Nephron progenitor cell (in vitro differentiated cells): ENCODE measurements at places on chromosomes 12 and 14.
A peak's percentile ranks its signal among the peaks of the same experiment; 100 is the strongest.

DNA sequence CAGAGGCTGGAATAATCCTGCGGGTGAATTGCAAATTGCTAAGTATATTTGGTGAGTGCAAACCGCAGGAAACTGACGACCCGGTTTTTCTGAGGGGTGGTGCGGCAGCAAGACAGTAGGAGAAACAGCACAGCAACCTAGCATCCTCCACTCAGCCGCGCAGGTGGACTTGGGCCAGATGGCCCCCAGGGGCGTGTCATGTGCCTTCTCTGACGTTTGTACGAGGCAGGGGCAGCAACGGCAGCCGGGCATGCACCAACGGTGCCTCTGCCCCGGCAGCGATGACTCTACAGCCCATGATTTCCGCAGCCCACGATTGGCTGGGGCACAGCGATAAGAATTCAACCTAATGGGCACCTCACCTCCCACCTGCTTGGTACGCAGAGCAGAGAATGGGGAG, 11.1 kb upstream of the CLEC2A start:
- DNase-seq = peak; percentile 5

GRCh38 chr14:104556256-104557021, 23.1 kb upstream of the C14orf180 start:
- no peak for DNase-seq

GRCh38 chr12:30219047-30219446, 435.3 kb upstream of the TMTC1 start:
- no peak for DNase-seq

- DNase-seq = no peak
Measured at GRCh38 chr12:110436231-110436630, 13.9 kb downstream of the ARPC3 start.

- no peak for DNase-seq
Measured at GRCh38 chr12:10739157-10740118, 16.3 kb upstream of the YBX3 start.

DNA sequence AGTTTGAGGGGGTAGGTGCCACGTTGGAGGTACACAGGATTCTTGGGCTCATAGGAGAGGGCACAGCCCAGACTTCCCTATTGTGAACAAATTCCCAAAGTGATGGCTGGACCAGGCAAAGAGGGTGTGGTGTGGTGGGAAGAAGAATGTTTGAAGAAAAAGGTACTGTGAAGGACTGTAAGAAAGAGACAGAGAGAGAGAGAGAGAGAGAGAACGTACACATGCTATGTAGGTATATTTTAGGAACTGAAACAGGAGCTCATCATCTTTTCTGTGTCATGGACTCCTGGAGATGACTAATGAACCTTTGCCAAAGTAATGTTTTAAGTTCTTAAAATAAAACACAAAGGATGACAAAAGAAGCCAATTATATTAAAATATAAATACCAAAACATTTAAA, 24.5 kb downstream of the SLC17A8 start:
- DNase-seq = no peak

DNA sequence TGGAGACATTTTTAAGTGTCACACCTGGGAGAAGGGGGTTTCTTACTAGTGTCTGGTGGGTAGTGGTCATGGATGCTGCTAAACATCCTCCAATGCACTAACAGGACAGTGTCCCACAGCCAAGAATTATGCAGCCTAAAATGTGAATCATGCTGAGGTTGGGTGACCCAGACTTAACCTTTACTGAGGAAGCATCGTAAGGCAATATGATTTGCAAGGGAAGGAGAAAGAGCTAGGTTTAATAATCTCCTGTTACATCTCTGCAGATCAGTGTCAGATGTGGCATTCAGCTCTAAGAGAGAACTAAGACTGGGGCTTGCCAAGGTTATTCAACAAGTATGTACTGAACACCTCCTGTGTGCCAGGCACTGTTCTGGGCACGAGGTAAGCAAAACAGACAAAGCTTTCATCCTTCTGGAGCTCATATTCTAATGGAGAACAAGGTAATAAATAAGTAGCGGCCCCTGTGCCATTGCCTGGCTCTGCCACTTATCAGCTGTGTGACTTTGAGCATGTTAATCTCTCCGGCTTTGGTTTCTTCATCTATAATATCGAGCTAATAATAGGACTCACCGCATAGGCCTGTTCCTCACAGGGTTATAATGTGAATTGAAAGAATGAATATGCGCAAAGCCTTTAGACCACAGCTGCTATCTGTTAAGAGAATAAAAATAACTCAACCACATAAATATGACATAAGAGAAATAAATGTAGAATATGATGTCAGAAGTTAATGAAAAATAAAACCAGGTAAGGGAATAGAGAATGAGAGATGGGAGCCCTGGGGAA, 13.5 kb upstream of the GOLGA5 start:
- no peak for DNase-seq

- no peak for DNase-seq
Measured at GRCh38 chr14:41016213-41016612, 590.5 kb upstream of the LRFN5 start.

- DNase-seq = no peak
Measured at GRCh38 chr14:72680853-72681640, 212.9 kb downstream of the DPF3 start.

DNA sequence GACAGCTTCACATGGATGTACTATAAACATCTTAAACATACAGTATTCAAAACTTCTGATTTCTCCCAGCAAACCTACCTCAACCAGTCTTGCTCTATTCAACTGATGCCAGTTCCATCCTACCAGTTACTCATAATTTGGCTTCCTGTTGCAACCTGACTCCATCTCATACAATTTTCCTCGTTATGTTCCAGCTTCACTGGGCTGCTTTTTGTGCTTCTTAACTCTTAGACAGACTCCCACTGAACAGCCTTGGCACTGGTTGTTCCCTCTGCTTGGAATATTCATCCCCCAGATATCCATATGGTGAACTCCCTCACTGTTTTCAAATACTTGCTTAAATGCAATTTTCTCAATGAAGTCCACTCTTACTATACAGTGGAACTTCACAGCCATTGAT, 249.2 kb downstream of the AEBP2 start:
- no peak for DNase-seq

- no peak for DNase-seq
Measured at GRCh38 chr14:93347850-93348249, 868 bp downstream of the COX8C start.

GRCh38 chr12:60529261-60529660, 933.4 kb downstream of the SLC16A7 start:
- DNase-seq = no peak

GRCh38 chr14:50186107-50186506, 45.3 kb downstream of the SOS2 start:
- no peak for DNase-seq

GRCh38 chr12:101885912-101886561, 8.7 kb downstream of the DRAM1 start:
- no peak for DNase-seq

- no peak for DNase-seq
Measured at GRCh38 chr14:74491956-74492775, 939 bp downstream of the NPC2 start.

- no peak for DNase-seq
Measured at GRCh38 chr12:124160097-124160756, 134.7 kb upstream of the RFLNA start.

GRCh38 chr14:59507752-59508103, 23.4 kb downstream of the JKAMP start:
- DNase-seq = no peak

DNA sequence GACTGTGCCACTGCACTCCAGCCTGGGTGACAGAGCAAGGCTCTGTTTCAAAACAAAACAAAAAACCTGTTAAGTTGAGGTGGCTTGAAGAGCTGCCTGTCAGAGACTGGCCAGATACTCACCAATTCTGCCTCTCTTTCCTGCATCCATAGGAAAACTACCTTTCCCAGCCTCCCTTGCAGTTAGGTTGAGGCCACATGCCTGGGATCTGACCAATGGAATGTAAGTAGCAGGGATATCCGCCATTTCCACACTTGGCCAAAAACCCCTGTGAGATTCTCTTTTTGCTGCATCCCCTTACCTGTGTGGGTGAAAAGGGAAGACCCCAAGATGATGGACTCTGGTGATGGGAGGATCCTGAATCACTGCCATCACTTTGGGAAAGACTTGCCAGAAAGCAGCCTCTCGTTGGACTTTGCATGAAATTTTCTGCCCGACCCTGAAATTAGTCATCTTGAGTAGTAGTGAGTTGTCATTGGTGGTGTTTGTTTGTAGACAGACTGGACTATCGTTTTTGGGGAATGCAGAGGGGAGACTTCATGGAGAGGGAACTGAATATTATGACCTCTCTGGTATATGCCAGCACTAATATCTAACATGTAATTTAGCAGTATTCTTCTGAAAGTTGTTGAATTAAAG, 14.0 kb downstream of the GPR68 start:
- no peak for DNase-seq

GRCh38 chr12:14810953-14811483, 3.0 kb downstream of the SMCO3 start:
- no peak for DNase-seq

DNA sequence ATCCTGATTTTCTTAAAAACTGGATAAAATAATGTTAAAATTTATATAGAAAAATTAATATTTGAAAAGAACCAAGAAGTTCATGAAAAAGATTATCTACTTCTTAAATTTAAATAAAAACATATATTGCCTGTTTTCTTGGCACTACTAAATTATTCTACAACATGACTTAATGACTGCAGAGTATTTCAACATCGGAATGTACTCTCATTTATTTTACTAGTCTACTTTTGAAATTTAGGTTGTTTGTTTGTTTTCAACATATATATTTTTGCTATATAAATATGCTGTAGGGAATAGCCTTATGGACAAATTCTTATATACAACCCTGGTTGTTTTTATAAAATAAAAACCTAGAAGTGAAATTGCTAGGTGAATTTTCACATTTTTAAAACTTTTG, 231.6 kb downstream of the RAD51B start:
- DNase-seq = no peak

- peak; percentile 50 for DNase-seq
Measured at GRCh38 chr12:47838286-47838931, 18.7 kb upstream of the HDAC7 start.

DNA sequence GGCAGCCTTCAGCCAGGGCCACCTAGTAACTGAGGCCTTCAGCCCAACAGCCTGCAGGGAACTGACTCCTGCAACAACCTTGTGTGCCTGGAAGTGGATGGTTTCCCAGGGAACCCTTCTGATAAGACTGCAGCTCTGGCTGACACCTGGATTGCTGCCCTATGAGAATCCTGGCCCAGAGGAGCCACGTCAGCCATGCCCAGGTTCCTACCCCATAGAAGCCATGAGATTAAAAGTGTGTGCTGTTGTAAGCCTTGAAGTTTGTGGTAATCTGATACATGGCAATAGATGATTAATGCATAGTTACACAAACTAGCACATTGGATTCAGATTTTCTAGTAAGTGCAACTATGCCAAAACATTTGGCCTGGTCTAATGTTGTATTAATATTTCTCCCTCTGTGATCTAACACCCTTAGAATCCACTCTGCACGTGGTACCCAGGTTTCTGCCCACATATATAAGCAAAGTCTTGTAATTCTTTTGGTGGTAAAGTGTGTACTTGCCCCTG, 64.8 kb upstream of the BEGAIN start:
- no peak for DNase-seq

DNA sequence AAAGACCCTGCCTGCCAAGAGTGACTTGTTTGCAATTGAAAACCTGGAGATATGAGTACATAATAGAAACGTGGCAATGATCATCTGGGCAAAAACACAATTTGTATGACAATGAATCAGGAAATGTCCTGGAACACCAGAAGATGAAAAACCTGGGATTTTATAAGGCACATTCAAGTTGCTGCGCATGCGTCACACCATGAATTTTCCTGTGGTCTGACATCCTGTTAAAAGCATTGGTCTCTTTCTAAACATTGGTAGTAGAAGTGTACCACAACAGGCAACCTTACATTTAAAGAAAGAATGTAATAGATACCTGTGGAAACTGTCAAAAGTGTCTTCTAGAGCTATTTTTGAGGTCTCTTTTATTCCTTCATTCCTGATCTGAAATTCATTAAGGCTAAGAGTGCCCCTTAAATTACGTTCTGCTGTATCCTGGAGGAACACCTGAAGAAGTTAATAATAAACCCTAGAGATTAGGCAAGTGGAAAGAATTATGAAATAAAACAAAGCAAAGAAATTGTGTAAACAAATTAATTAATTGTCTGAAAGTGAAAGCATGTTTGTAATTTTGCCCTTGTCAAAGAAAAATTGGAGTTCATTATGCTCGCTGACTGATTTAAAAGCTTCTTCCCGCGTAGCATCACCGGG, 676.5 kb downstream of the DIO2 start:
- DNase-seq = no peak

- no peak for DNase-seq
Measured at GRCh38 chr12:55659486-55660385, 23.0 kb downstream of the OR10P1 start.

DNA sequence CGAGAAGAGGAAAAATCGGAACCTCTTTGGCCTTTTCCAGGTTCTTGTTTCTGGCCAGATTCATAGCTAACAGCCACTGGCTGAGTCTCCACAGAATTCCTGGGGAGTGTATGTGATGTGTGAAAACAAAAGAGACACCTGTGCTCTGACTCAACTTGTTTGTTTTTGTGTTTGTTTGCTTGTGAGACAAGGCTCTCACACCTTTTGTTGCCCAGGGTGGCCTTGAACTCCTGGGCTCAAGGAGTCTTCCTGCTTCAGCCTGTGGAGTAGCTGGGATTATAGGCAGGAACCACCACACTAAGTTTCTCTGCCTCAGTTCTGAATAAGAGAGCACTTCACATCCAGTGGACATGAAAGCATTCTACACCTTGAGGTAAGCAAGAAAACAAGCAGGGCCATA, 22.7 kb downstream of the MFAP5 start:
- no peak for DNase-seq

DNA sequence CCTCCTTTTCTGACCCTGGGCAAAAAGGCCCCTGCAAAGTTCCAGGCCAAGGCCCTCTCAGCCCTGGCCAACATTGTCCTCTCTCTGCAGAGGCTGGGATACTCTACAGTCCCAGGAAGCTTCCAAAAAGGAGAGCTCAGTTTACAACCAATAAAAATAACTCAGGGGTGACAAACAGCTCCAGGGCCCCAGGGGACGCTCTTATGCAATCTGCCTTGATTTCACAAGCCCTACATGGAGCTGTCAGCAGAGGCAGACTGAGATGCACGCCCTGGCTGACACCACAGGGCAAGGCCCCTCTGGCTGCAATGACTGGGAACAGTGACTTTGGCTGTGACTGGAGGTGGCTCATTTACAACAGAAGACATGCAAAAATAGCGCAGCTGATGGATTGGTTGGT, 129.0 kb upstream of the MED13L start:
- peak; percentile 76 for DNase-seq

GRCh38 chr14:71467361-71467811, 464.8 kb upstream of the RGS6 start:
- DNase-seq = no peak

DNA sequence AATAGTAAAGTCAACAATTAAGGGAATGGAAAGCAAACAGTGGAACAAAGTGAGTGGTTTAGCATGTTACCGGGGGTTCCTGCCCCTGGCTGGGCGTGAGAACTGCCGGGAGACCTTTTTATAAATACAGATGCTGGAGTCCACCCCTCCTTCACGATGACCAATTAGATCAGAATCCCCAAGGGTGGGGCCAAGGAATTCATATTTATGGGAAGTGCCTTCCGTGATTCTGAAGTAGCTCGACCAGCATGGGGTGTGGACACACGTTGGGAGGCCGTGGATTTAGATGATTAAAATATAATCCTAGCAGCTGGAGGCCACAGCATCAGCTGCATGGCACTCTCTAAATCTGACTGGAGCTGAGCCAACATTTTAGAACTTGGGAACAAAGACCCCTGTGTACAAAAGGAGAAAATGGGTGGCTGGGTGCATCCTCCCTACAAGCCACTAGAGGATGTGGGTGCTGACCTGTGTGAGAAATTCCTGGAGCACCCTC, 87.9 kb downstream of the SRRM4 start:
- no peak for DNase-seq
